ENCODE measurements at places on chromosomes 6 and 20.

DNA sequence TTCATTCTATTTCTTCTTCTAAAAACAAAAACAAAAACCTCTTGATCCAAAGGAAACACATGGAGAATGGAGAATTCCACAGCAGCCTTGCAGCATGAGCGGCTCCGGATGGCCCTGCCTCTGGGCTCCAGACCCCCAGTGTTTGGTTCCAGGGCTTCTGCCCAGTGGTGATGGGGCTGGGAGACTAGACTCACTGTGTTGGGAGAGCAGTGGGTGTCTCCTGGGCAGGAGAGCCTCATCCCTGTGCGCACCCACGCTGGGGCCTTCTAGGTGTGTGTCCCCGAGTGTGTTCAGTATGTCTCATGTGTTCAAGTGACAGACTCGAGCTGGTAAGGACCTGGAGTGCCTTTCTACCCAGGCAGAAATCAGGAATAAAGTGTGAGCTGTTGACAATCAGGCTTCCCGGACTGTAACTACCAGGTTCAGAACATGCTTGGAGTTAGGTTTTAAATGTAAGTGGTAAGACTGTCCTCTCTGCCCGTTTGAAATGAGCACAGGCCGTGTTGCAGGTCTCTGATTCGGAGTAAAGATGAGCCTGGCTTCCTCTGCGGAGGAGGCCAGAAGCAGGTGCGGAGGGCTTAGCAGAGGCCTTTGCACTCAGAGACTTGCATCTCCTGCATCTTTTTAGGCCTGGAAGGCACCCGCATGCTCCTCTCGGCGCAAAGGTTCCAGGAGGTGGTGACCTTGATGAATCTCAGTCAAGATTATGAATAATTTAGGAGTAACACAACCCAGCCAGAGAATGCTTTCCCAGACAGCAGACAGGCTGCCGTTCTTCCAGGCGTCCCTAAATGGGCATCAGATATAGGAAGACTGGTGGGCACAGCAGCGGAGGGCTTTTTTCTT is 253.6 kb downstream of the CDH26 start:
- DNase-seq, result peak; percentile 46

- no peak for DNase-seq
These were observed 2.3 kb upstream of the SNRNP48 start for GRCh38 chr6:7587631-7588100.

DNA sequence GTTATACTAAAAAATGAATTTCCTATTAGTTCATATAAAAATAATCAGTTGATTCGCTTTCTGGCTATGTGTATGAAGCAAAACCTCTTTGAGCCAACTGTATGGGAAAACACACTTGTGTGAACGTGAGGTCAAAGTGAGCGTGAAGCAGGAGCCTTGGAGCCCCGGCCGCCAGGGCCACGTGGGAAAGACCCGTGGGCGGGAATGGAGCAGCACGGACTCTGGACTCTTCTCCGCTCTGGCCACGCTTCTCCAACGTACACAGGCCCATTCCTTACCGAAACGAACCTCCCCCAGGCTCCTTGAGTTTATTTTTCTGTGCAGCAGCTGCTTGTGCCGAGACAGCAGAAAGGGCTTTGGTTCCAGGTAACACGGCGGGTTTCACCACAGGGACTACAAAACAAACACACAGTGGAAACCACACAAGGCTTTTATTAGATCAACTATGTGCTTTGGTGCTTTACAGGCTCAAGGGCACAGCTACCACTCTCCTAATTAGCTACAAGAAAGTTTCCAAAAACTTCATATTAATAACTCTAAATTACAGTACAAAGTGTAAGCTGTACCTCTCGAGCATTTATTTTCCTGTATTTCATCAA is 62.7 kb downstream of the TAF4 start:
- DNase-seq, result no peak

DNA sequence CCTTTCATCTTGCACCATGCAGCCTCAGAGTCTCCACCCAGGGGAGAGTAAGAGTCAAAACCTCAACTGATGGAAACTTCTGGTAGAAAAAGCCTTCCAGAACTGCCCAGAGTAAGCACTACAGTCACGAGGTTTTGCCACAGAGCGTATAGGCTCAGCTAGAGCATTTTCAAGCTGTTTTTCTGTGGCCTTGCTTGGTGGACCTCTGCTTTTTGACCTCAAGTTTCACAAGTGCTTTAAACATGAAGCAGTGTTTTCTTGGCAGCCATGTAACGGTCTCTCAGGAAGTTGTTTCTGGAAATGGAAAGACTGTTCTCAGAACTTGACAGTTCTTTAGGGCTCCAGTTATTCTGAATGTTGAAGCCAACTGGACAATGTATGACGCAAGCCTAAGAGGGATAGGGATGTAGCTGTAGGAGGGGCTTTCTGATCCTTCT is 146.5 kb downstream of the ZDHHC14 start:
- no peak for DNase-seq

DNA sequence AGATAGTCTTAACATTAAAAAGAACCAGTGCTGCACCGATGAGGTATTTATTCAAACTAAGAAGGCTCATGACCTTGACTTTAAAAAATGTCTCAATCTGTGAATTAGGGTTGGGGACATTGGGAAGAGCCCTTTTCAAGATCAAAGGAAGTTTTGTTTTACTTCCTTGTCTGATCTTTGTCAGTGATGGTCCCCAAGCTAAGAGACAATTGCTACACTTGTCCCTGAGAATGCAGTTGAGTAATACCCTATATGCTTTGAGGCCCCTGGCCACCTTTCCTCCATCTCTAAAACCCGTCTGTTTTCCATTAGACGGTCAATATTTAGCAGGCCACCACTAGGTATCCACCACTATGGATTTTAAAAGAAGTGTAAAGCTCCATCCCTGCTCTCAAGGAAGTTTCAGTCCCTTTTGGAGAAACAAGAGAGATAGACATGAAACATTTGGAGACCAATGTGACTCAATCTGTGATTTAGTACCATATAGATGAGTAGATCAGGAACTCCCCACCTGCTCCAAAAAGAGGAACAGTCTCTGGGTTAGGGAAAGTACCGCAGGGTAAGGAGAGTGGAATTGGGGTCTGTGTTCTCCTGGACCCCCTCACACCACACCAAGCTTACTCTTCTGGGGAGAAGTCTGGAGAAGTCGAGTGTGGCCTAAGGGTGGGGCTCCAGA is 99.1 kb upstream of the ISM1 start:
- DNase-seq, result no peak

GRCh38 chr6:127302728-127303660 is 36.3 kb downstream of the RNF146 start:
- DNase-seq, result peak; percentile 78

- no peak for DNase-seq
These were observed 279.5 kb downstream of the CLIC5 start for GRCh38 chr6:45736134-45736533.

GRCh38 chr6:159013229-159013628 is 13.2 kb upstream of the RSPH3 start:
- DNase-seq, result no peak

DNA sequence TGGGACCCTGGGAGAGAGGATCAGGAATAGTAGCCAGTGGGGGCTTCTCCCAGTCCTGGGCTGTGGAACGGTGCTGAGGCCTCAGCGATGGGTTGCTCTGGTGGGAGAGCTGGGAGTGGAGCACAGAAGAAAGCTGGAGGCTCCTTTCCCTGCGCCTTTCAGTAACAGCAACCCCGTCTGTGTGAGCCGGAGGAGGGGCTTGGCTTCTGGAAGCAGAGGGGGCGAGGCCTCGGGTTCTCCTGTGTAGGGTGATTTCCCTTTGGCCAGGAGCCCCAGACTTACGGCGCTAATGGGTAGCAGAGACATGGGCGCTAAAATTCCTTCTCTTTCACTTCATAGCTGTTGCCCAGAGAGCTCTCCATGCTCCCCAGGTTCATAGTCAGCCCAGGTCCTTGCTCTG is 55.0 kb downstream of the DAAM2 start:
- DNase-seq, result peak; percentile 18

DNA sequence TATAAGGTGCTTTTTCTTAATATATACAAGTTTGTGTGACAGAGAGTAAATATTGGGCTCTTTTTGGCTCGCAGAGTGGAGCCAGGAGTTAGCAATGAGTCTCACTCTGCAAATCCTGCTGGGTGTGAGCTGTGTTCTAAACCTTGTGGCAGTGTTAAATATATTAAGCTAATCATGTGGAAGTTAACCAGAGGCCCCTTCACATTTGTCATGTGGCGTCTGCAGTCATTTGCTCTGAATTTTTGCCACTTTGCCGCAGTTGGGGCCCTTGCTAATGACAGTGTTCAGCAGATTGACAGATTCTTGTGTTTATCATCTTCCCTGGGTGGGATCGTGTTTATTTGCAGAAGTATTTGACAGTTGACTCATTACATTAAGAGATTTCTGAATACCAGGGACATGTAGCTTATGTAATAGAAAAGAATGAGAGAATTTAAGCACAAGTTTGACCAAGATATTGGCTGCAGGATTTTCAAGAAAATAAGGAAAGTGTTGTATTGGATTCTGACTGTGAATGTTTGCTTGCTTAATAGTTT is 37.9 kb downstream of the SPATA2 start:
- no peak for DNase-seq

GRCh38 chr20:1712634-1713624 is 55.4 kb upstream of the SIRPG start:
- no peak for DNase-seq

GRCh38 chr6:170452767-170453545 is 100.2 kb downstream of the PSMB1 start:
- DNase-seq, result no peak

DNA sequence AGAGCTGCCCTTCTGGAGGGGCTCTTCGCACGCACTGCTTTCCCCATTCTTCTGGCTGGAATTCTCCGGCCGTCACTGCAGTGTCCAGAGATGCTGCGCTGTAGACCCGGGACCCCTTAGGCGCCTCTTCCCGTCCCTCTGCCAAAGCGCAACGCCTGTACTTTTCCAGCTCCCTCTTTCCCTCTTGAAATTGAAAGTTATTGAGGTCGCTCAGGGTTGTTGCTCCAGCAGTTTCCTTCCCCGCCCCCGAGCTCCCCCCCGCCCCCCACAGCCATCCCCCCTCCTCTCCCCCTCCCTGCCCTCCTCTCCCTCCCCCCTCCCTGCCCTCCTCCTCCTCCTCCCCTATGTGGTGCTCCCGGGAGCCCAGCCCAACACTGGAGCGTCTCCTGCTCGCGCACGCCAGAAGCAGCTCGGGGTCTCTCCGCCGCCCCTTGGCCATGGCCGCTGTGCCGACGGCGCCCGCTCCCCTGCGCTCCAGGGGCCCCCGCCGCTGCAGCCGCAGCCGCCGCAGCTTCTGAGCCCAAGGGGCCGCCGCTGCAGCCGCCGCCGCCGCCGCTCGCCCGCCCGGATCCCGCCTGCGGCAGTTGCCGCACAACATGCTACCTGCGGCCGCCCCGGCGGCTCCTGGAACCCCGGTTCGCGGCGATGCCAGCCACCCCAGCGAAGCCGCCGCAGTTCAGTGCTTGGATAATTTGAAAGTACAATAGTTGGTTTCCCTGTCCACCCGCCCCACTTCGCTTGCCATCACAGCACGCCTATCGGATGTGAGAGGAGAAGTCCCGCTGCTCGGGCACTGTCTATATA is at the start of gene RSPO3:
Gene RSPO3, plus strand, starts transcription at position 374 of the 804 bp plus-strand sequence. CDS start 522 bp downstream, outside the sequence.
- DNase-seq, result peak; percentile 80

Data from eye (tissue), 1 donor.